Dermis blood vessel endothelial cell (primary cell): ENCODE measurements at places on chromosomes 7 and 10. TPM values are rescaled to one million over a fixed set of nuclear protein-coding genes. Genes with fewer than 3 reads are reported as not detected.

Gene SPDYE1
- total RNA-seq, result not detected in 2 replicates

Gene CPA2
- total RNA-seq, result not detected in 2 replicates

Gene NODAL
- not detected in 2 replicates for total RNA-seq

Gene HMX3
- total RNA-seq, result not detected in 2 replicates

Gene MYOF
- total RNA-seq, result 190 and 467 TPM in 2 replicates

Gene BAIAP2L1
- 0.84 and 1.4 TPM in 2 replicates for total RNA-seq

Gene GIMAP5
- 203 and 350 TPM in 2 replicates for total RNA-seq

Gene CDK6
- 44.6 and 48.2 TPM in 2 replicates for total RNA-seq

Gene IFIT2
- total RNA-seq, result 9.6 and 23.7 TPM in 2 replicates

Gene VWDE
- not detected in 2 replicates for total RNA-seq

Gene OGDH
- 57.0 and 102 TPM in 2 replicates for total RNA-seq

Gene RARRES2
- total RNA-seq, result 0.65 and 1.9 TPM in 2 replicates

Gene COBL
- total RNA-seq, result under 0.01 TPM in 1 of 2 replicates, not detected in the other

Gene PTPRE
- total RNA-seq, result 178 and 216 TPM in 2 replicates

Gene DPP6
- not detected in 2 replicates for total RNA-seq

Gene ODAD2
- 0.85 and 3.8 TPM in 2 replicates for total RNA-seq

Gene ITIH2
- total RNA-seq, result not detected in 2 replicates

Gene ABCB1
- 4.6 and 16.2 TPM in 2 replicates for total RNA-seq

Gene ZNF365
- under 0.01 TPM in 1 of 2 replicates, not detected in the other for total RNA-seq

Gene AQP1
- total RNA-seq, result 9.2 and 147 TPM in 2 replicates

Gene HOXA13
- under 0.01 TPM in 1 of 2 replicates, not detected in the other for total RNA-seq

Gene AS3MT
- total RNA-seq, result 1.2 and 2.0 TPM in 2 replicates

Gene MBL2
- total RNA-seq, result not detected in 2 replicates

Gene STEAP1B
- total RNA-seq, result 24.5 and 33.4 TPM in 2 replicates

Gene DGKI
- 2.7 and 3.9 TPM in 2 replicates for total RNA-seq

Gene TMEM176A
- not detected in 2 replicates for total RNA-seq

Gene ZSWIM8
- total RNA-seq, result 66.4 and 71.8 TPM in 2 replicates

Gene C10orf53
- total RNA-seq, result not detected in 2 replicates

Gene ST7
- 17.7 and 18.9 TPM in 2 replicates for total RNA-seq

Gene AVPI1
- 4.4 and 5.6 TPM in 2 replicates for total RNA-seq

Gene SPDYE9
- total RNA-seq, result not detected in 2 replicates
